ENCODE measurements at places on chromosomes 2 and 18.

DNA sequence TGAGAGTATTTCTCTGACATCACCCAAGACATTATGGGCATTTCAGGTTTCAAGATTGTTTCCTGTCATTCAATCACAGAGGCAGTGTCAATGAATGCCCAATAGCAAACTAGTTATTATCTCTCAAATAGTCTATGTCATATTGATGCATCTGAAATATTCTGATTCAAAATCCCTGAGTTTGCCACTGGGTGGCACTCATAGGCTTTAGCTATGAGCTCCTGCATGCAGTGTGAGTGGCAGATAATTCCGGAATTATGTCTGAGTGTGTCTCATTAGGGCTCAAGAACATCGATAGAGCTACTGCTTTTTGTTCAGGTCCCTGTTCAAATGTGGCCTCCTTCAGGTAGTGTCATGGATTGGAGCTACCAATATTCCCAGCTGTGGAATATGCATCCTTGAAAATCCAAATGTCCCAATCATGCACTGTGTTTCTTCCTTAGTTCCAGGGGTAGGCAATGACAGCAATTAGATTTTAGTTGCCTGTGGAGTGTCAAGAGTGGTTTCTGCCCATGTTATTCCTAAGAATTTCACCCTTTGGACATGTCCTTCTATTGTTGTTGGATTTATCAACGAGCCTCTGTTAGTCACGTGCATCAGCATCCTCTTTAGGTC is 7.8 kb upstream of the OR6B3 start:
- no peak for DNase-seq

- peak; percentile 43 for DNase-seq
These were observed 29.5 kb downstream of the RAB31 start for GRCh38 chr18:9737472-9738121.

- DNase-seq: no peak
These were observed 296.9 kb downstream of the ZNF521 start for GRCh38 chr18:25055076-25055475.

GRCh38 chr2:23658466-23658942 is 268.4 kb downstream of the ATAD2B start:
- DNase-seq: peak; percentile 66

GRCh38 chr18:58501066-58501896 is 127.6 kb downstream of the ALPK2 start:
- peak; percentile 75 for DNase-seq

DNA sequence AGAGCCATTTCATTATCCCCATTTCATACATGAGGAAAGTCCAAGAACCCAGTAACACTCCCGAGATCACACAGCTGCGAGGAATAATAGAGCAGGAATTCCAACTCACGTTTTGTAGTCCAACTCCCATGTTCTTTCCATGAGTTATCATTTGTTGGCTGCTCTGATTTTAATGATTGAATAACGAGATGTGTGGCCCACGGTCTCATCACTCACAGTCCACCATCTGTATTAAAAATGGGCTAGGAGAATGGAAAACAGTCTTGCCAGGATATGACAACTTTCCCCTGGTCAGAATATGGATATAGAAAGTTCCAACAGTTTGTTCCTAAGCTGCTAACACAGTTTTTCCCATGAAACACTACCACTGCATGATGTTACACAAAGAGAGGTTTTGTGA is 147.5 kb downstream of the METTL4 start:
- DNase-seq: peak; percentile 32

GRCh38 chr2:177882501-177882900 is 190.1 kb downstream of the PDE11A start:
- no peak for DNase-seq

DNA sequence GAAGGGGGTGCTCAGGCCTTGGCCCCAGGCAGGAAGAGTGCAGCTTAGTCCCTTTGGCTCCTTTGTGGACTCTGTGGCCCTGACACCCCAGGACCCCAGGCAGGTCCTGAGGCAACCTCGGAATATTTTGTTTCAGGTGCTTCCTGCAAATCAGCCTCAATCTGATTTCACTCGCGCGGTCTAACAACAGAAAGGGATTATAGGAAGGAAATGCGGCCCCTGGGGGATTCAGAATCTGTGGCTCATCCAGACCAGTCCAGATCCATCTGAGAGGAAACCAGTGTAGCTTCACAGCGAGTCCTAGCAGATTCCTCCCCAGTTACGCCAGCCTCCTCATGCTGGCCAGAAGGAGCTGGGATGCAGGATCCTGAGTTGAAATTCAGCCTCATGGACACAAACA is 59.5 kb upstream of the YWHAQ start:
- peak; percentile 55 for DNase-seq

DNA sequence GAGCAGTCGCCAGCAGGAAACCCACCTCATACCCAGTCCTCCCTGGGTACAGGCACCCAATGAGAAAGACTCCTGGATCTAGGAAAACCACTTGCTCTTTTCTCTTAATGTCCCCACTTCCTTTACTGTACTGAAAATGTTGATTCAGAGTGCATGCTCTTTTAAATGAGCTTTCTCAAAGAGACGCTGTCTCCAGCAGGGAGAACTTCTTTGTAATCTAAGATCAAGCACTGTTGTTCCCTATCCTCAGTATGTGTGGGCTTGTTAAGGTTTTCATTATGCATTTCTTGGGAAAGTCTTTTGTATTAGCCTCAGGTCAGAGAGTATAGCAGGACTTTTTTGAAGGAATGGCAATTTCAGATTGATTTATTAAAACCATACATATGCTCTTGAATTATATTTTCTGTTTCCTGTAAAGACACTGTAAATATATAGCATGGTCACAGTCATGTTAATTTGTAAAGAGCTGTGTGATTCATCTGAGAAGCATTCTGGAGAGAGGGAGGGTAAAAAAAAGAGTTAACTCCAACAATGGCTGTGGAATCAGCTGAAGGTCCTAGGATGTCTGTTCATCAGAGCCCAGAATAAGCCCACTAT is 178.1 kb downstream of the MGAT5 start:
- DNase-seq: no peak

- no peak for DNase-seq
These were observed 12.6 kb upstream of the OTX1 start for GRCh38 chr2:63038034-63038433.

- DNase-seq: no peak
These were observed 56.3 kb downstream of the SLC16A14 start for GRCh38 chr2:230012267-230012884.

DNA sequence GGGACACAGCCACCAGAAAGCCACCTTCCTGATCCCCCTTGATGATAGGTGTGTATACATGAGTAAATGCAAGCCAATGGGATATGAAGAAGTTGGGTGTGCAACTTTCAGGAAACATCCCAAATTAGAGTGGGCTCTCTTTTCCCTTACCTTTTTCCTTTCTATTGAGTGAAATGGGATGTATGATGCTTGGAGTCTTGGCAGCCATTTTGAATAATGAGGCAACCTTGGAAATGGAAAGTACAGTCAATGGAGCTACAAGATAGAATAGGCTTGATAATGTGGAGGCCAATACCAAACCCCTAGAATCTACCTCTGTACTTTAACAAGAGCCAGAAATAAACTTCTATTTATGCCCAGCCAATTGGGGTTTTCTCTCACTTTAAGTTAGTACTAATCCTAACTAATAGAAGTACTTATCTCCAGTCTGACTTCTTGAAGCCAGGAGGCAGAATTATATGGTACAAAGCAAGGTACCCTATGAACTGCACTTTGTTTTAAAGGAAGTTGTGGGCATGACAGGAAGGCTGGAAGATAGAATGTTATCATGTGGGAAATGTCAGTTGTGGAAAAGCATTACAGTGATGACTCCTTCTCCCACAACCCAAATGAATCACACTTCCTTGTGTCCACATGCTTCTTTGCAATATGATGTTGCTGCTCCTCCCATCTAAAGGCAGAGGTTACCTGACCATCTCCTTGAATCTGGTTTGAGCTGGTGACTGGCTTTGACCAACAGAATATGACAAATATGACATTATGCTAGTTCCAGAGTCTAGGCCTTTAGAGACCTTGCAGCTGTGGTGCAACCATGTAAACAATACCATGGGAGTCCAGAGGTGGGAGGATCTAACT is 12.9 kb upstream of the NABP1 start:
- no peak for DNase-seq

- no peak for DNase-seq
These were observed 11.7 kb upstream of the CXCR4 start for GRCh38 chr2:136129601-136130000.

- DNase-seq: no peak
These were observed 978.8 kb upstream of the POU3F3 start for GRCh38 chr2:103875131-103875530.

GRCh38 chr2:222518570-222519381 is 94.4 kb downstream of the SGPP2 start:
- peak; percentile 58 for DNase-seq

DNA sequence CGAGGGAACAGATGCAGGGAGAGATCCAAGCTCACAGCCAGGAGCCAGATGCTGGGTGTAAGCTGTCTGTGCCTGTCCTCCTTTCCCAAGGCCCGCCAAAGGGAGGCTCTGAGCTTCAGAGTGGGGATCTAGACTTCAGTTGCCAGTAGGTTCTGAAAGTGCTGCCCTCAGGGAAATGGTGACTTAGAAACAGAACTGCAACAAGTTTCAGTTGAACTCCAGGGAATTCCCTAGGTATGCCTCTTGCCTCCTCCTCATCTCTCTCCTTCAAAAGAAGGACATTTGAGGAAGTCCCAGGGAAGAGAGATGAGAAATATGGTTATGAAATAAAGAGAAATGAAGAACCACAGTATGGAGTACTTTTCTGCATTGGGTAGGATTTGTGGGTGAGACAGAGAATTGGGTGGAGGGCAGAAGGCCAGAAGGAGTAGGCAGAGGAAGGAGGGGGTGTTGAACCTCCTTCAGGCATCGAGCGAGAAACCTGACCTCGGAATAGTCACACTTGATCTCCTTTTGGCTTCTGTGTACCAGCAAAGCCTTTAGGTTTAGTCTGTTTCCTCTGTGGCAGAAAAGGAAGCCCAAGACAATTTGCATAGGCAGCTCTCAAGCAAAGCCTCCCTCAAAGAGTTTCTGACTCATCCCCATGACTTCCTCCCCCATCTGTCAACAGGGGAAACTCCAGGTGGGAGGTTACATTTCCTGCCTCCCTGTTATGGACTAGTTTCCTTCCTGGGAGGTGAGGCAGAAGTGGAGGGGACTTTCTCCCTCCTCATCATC is 45.7 kb downstream of the QPCT start:
- no peak for DNase-seq

GRCh38 chr2:101960819-101961337 is 30.9 kb upstream of the IL1R2 start:
- DNase-seq: no peak

DNA sequence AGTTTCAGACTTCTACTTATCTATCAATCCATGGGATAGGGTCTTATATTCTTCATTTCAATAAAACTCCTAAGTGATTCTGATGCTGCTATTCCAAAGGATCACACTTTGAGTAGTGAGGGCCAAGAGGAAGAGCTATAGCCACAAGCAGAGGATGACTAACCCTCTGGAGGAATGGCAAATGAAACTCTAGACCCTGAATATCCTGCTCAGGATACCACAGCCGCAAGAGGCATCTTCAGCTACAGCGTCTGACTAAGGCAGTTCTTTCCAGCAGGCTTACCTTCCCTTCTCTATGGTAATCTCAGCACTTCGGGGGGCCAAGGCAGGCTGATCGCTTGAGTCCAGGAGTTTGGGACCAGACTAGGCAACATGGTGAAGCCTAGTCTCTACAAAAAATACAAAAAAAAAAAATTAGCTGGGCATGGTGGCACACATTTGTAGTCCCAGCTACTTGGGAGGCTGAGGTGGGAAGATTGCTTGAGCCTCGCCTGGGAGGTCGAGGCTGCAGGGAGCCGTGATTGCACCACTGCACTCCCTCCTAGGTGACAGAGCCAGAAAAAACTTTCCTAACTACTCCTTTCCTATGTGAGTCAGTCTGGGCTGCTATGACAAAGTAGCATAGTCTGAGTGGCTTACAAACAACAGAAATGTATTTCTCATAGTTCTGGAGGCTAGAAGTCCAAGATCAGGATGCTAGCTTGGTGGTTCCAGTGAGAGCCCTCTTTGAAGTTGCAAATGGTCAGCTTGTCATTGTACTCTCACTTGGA is 371.9 kb downstream of the IRS1 start:
- DNase-seq: no peak

- DNase-seq: no peak
These were observed 1.4 kb upstream of the CYP1B1 start for GRCh38 chr2:38077431-38077769.

- no peak for DNase-seq
These were observed 7.9 kb downstream of the NEDD4L start for GRCh38 chr18:58051765-58052460.

DNA sequence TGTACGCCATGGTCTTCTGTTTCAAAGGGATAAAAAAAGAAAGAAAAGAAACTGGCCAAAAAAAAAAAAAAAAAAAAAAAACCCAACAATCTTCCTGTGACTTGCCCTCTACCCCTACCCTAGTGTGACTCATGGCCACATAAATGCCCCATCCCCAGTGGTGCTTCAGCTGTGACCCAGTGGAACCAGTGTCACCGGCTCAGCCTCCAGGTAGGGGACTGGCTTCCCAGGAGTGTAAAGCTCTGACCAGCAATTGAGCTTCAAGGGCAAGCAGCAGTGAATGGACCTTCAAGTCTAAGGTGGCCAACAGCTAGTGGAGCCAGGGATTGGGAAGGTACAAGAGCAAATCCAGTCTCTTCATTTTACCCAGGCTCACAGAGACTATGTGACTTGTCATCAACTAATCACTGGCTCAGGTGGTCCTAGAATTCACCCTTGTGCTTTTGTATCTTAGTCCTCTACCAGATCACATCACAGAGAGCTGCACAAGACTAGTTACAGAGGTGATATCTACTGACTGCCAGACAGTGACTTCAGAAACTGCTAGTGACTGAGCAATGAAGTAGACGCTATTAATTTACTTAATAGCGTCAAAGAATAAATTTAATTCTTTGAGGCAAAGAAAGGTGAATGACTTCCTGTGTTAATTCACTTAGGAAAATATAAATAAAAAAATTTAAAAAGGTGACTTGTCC is 1.3 kb upstream of the TGFBRAP1 start:
- DNase-seq: no peak

DNA sequence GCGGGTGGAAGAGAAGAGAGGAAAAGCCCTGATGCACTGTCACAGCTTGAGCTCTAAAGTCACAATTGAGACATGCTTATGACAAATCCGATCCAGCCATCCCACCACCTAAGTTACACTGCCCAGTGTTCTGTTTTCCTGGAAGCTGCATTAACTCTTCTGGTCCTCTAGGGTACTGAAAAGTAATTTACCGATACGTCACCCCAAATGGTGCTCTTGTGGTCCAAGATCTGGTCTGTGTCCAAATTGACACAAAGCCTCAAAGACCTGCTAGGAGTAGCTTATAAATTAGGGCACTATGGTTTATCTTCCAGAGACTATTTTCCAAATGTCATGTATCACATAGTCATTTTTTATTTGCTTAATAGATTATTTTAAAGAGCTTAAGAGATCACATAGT is 186.7 kb upstream of the ETAA1 start:
- DNase-seq: no peak
